ENCODE measurements at places on chromosomes 6 and 20.

GRCh38 chr6:71983131-71983530 is 96.8 kb downstream of the RIMS1 start:
- DNase-seq, result no peak

GRCh38 chr6:105920071-105920470 is 166.1 kb upstream of the PRDM1 start:
- DNase-seq, result no peak

- DNase-seq, result no peak
These were observed 4.5 kb upstream of the FOXO3 start for GRCh38 chr6:108556250-108556649.

GRCh38 chr6:127949251-127949650 is 48.4 kb upstream of the THEMIS start:
- DNase-seq, result no peak

DNA sequence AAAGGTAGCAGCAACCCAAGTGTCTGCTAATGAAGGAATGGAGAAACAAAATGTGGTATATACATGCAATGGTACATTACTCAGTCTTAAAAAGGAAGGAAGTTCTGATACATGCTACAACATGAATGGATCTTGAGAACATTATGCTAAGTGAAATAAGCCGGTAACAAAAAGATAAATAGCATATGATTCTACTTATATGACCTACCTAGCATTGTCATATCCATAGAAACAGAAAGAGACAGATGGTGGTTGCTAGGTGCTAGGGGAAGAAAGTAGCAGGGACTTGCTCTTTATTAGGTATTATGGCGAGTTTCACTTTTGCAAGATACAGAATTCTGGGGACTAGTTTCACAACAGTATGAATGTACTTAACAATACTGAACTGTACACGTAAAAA is 46.6 kb downstream of the UBR2 start:
- no peak for DNase-seq

DNA sequence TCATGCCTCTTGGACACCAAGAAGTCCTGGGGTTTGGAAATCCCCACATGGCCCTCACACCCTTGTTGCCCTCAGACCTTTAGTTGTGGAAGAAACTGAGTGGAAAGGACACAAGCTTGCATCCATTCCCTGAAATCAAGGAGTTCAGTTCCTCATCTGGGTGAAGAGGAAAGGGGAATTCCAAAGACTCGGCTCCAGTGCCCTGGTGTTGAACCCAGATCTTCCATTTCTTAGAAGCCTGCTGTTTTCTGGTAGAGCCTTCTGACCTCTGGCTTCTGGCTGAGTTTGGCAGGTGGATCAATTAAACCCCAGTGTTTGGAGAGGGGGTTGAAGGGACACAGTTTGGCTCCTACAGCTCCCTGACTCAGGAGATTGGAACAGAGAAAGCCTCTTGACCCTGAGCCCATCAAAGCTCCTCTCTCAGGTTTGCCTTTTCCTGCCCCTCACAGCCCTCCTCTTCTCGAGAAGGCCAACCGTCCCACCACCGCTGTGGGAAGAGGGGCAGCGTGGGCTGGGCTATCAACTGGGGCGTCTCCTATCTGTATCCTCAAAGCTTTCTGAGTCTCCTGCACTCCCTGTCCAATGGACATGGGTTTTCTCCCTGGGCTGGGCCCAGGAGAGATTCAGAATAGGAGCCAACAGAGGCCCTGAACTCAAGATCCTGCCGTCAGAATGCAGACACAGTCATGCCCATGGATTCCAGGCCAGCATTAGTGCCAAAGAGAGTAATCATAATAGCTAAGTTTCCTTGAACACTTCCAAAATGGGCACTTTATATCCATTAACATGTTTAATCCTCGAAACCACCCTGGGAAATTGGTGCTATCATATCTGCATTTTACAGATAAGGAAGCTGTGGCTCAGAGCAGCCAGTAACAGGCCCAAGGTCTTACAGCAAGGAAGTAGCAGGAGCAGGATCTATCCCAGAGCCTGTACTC is 146.2 kb downstream of the VEGFA start:
- DNase-seq, result no peak
